Activated T-cell treated with anti-CD3 and anti-CD28 coated beads for 1 hour (primary cell): ENCODE measurements at places on chromosomes 7 and 10.

DNA sequence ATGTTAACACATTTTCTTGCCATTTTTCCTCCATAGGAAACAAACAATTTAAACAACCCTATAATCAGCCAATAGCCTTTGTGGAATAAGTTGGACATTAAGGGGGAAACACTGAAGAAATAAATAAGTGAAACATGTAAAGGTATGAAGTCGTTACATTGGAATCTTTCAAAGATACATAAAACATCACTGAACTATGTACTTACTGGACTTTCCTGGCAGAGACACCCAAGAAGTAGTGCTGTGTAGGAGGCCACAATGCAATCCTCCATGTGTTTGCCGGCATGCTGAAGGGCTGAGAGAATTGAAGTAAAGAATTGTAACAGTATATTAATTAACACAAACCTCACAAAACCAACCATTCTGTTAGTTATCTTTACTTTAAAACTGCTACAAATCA is 76.5 kb upstream of the GRID1 start:
- DNase-seq = no peak

DNA sequence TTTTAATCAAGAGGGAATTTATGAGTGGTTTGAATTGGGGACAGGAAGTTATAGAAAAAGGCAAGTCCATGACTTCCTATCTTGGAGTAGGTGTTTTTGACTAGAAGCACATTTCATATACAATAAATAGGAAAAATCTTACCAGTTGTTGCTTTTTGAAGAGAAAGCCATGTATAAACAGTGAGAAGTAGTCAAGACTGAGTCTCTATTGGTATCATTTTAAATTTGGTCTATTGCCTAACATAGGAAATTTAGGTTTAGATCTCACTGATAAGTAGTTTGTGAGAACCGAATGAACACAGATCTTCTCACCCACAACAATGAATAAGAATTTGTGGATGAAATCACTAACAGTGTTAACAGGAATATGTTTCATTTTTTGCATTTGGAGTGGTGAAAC is 387.2 kb downstream of the BBS9 start:
- DNase-seq = no peak

DNA sequence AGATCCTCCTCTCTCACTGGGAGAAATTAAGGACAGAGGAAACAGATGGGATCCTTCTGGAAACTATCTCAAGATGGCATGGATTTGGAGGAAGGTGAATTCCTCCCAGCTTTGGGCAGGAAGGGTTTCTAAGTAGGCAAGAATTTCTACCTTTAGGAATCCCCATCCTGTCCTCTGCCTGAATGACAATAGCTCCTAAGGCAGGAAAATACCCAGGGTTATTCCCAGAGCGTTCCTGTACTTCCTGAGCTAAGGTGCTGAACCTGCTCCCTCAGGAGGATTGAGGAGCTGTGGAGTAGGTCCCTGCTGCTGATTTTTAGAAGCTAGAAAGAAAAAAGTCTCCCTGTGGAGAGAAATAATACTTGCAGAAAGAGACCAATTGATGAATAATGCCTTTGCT is 568 bp downstream of the MGAM2 start:
- DNase-seq = no peak

- DNase-seq = no peak
These were observed 25.0 kb downstream of the RGS10 start for GRCh38 chr10:119517235-119518141.

GRCh38 chr10:103542764-103543616 is 49.5 kb downstream of the NEURL1 start:
- no peak for DNase-seq

DNA sequence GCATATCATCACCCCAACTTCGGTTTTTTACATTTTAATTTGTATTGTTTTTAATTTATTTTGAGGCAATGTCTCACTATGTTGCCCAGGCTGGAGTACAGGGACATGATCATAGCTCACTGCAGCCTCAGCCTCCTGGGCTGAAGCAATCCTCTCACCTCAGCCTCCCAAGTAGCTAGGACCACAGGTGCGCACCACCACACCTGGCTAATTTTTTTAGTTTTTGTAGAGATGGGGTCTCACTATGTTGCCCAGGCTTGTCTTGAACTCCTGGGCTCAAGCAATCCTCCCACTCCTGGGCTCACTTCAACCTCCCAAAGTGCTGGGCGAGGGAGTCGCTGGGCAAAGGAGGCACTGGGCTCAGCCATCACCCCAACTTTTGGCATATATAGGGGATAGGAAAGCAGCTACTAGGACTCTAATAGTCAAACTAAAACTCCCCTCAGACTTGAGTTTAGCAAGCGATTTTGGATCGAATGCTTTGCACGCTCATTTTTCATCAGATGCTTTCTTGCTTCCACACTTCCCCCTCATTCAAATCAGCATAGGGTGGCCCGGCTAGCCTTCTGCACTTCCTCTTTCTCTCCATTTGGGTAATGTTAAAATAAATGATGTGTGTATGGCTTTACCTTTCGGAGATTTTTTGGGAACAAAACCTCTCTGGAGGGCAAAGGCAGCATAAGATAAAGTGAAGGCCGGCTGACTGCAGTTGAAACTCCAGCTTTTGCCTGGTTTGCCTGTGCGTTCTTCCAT is 20.8 kb upstream of the NMT2 start:
- no peak for DNase-seq
